GM10248 (cell line): ENCODE measurements at places on chromosomes 3 and 15.

GRCh38 chr15:88456733-88457132, 10.5 kb downstream of the MRPL46 start:
- no peak for DNase-seq

DNA sequence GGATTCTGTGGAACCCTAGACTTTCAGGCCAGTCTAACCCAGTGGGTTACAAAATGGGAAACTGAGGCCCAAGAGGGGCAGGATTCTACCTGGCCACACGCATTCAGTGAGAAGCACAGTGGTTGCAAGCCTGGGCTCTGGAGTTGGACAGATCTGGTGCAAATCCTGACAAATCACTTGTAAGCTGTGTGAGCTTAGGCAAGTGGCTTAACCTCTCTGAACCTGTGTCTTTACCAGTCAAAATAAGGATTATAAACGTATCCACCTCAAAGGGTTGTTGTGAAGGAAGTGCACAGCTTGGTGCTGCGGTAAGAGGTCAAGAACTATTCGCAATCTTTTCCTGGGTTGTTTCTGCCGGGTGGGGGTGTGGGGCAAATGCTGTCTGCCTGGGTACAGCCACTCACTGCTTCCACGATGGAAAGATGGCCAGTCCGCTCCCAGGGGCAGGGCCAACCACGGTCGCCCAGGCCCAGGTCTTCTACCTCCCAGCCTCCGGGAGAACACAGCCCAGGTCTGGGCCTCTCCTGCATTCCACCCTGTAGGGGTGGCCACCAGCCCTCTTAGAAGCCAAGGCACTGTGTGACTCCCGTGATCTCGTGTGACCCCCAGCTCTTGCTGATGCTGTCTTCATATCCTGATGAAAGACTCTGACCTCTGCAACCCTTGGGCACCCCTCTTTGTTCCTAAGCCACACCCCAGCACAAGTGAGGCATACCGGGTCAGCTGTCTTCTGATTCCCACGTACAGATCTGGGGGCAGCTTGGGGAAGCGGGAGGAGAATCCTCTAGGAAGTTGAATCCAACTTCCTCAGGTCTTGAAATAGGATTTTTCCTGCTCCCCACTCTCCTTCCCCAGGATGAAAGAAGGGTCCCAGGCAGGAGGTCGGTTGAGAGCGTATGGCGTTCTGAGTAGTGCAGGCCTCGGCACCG, 1.5 kb downstream of the CHRNA3 start:
- no peak for DNase-seq

DNA sequence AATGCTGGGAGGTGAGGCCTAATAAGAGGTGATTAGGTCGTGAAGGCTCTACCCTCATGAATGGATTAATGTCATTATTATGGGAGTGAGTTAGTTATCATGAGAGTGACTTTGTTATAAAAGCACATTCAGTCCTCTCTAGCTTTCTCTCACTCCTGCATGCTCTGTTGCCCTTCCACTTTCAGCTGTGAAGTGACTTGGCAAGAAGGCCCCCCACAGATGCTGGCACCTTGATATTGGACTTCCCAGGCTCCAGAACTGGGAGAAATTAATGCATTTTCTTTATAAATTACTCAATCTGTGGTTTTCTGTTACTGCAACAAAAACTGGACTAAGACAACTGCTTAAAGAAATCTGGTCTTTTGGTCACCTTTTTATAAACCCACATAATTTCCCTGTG, 144.3 kb downstream of the FBN1 start:
- no peak for DNase-seq

DNA sequence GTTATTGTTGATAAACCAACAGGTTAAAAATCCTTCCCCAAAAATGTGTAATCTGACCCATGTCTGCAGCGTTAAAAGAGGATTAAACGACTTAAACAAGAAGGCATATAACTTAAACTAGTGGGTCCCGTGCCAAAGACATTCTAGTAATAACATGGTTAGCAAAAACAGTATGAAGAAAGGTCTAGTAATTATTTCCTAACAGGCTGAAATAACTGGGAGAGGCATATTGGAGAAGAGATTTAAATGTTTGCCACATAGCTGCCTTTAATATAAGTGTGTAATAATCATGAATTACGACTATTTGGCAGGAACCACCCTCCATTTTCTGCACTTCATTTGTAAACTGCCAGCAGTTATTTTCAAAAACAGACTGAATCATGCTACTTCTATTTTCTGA, 67.7 kb upstream of the CSPG5 start:
- DNase-seq, result no peak

GRCh38 chr3:156743859-156744258, 69.5 kb downstream of the TIPARP start:
- no peak for DNase-seq

DNA sequence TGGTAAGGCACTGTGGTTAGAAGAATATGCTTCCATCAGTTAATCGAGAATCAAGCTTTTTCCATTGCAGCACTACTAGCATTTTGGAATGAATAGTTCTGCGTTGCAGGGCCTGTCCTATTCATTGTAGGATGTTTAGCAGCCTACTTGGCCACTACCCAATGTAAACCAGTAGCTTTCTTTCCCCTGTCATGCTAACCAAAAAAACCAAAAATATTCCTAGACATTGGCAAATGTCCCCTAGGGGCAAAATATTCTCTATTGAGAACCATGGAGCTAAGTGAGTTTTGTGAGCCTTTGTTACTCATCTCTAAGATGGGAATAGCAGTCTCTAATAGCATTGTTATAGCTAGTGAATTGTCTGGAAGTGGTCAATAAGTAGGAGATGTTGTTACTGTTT, 187.2 kb downstream of the CADPS start:
- DNase-seq, result no peak

DNA sequence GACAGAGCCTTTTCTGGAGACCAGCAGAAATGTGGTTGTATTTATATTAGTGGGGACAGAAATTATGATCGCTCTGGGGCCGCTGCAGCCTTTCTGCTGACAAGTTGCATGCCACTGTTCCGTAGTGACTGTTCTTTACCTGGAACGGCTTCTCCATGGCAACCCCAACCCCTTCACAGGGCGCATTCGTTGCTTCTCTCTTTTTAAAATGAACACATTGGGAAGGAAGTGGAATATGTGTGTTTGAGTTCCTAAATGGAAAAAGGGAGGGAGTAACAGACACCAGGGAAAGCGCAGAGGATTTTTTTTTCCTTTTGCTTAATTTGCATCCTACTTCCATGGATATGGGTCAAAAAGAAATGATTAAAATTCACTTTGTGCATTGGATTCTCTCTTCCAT, 482.0 kb upstream of the SUCLG2 start:
- no peak for DNase-seq

DNA sequence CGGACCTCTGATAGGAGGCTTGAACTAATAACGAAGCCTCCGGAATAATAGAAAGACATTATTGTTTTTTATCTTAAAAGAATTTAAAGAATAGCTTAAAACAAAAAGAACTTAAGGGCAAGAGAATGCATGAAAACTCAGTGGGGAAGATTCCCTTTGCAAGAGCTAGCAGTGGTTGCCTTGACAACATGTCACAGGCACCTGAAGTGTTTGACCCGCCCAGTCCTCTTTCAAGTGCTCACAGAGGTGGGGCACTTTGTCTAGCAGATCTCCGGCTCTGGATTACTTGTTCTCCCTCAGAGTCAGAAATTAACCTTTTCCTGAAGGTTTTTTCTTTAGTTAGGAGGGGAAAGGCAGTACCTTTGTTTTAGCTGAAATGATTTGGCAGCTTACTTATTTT, 37.8 kb downstream of the LARS2 start:
- no peak for DNase-seq

DNA sequence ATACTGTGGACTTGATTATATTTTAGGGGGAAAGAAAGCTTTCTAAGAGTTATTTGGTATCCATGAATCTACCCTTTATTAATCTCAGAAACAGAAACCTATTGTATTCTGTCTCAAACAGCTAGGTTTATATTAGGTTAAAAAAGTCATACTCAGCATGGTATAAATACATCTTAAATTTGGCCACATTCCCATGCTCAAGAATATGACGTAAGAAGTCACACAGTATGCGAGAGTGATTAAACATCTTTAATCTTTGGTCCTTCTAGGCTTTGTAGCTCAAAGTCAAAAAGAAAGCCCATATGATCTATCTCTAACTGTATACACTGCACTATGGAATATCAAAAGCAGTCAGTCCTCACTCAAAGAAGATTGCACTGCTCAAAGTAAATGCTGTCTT, 131.4 kb downstream of the EPHA3 start:
- DNase-seq, result no peak

DNA sequence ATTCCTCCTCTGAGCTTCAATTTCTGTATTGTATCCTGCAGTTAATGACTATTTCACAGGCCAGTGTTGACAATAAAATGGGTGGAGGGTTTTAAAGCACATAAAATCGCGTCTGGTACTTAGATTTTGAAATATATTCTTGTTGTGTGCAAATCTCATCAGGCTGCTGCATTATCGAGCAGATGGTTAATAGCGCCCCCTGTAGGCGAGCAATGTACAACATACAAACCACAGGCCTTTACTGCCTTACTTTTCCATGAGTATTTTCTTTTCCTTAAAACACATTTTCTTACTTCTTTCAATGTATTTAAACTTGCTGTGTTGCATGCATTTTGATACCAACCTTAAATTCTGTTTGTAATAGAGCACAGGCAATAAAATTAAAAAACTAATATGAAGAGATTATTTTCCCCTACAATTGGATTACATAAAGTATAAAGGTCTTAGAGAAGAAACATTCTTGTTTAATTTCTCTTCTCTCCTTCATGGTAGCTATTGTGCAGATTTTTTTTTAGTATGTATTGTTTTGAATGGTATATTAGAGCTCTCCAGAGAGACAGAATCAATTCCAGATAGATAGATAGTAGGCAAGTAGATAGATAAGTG, 608.4 kb downstream of the CADM2 start:
- DNase-seq, result peak; percentile 20

GRCh38 chr3:37551857-37552256, 309.8 kb upstream of the CTDSPL start:
- DNase-seq, result no peak

- no peak for DNase-seq
Observed at GRCh38 chr3:182294256-182294655, 499.0 kb upstream of the ATP11B start.

DNA sequence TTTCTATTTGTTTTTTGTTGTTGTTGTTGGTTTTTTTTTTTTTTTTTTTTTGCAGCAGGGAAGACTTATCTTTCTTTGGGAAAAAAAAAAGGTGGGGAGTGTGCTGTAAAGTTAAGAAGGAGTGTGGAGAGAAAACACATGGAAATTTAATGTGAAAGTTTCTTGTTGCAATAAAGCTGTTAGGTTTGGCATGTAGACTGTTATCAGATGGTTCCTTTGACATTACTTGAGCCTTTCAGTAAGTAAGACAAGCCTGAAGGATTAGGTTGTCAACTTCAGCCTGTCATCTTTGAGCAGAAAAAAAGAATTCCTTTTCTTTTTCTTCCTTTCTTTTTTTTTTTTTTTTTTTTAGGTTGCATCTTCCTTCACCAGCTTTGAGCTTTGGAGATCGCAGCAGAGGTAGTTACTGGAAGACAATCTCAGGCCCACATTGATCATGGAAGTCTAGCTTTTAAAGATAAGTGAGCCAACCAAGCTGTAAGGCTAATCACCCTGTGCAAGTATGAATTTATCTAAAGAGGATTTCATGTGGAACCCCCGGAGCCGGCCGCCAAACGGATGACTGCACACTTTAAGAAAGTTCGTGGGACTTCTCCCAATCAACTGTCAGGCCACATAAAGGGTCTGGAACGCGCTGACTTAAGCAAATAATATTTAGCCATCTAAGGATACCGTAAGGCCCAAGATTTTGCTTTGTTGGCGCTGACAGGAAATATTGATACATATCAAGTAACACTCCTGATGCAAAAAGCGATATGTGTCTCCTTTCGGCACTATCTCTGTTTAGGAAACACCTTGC, 1040.1 kb upstream of the NR2F2 start:
- no peak for DNase-seq

- DNase-seq, result no peak
Observed at GRCh38 chr3:76495216-76495615, 544.7 kb upstream of the ROBO2 start.

- DNase-seq, result peak; percentile 58
Observed at GRCh38 chr3:71930056-71930991, 145.4 kb upstream of the PROK2 start.

DNA sequence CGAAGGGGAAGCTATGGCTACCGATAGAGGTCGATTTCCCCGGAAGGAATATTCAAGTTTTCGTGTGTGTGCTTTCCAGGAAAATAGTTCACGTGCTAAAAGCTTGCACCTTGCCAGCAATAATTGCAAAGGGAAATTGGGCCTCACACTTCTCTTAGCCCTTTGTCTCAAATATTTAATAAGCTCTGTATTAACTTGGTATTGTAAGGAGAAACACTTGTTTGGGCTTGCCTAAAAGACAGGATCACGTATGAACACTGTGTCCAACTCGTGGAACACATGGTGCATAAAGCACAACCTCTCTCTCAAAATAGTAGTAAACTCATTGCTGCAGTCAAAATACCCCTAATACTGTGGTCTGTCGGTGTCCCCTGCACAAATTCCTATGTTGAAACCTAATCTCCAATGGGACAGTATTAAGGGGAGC, 352 bp upstream of the TMF1 start:
- no peak for DNase-seq

DNA sequence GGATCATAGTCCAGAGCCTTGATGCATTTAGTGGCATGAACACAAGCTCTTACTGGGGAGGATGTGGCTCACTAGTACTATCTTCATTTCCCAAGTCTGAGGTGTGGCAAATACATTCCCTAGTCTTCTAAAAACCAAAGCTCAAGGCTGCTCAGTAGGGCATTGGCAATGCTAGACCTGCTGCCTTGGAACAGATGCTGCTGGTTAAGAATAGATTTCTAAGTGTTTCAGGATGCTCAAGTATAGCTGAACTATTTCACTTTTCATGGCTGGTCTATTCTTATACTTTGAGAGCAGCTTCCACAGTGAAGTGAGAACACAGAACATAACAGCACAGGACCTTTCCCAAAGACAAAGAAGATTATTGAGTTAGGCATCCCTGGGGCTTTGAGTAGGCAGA, 178.8 kb downstream of the CHST2 start:
- no peak for DNase-seq

DNA sequence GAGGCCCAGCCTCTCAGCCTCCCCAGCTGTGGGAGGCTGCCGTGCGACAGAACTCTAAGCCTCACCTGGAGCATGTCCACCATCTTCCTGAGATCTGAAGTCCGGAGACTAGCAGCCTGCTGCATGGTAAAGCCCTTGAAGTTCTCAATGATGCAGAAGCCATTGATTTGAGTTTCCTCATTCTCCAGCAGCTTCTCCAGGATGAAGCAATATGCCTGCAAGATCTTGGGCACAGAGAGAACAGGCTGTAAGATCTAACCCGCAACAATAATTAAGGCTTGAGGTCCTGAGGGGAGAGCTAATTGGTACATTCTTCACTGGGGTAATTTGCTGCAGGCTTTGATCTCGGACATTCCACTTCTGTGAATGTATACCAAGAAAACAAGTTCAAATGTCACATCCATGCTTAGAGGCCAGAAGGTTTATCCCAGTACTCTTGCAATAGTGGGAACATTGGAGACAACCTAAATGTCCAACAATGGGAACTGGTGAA, 9.7 kb downstream of the RLBP1 start:
- DNase-seq, result no peak

DNA sequence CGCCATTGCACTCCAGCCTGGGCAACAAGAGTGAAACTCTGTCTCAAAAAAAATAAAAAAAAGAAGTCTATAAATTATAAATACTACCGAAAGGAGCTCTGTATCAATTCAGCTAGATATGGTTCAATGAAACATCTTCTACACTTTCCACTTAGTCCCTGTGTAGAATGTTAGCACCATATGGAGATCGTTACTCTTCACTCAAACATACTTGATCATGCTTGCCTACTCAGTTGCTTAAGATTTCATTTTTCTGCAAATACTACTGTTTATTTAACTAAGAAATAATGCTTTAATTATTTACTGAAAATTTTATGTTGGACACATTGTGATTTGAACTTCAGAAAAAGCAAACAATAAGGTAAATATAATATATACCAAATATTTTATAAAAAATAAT, 17.1 kb upstream of the NANOGP8 start:
- DNase-seq, result no peak
